Activated CD4-positive, alpha-beta T cell treated with anti-CD3 and anti-CD28 coated beads for 36 hours (primary cell): ENCODE measurements at places on chromosomes 13 and 19. TPM values are rescaled to one million over a fixed set of nuclear protein-coding genes. Genes with fewer than 3 reads are reported as not detected.

GMIP gene
- total RNA-seq, result 56.6 TPM

NMRK2 gene
- total RNA-seq, result not detected

LPAR2 gene
- total RNA-seq, result 33.2 TPM

FCHO1 gene
- 51.8 TPM for total RNA-seq

TNFSF9 gene
- 0.57 TPM for total RNA-seq

MADCAM1 gene
- total RNA-seq, result 0.14 TPM

ADGRE3 gene
- total RNA-seq, result 0.11 TPM

PSG5 gene
- not detected for total RNA-seq

MATK gene
- total RNA-seq, result 24.3 TPM

CNN1 gene
- not detected for total RNA-seq

TRAPPC5 gene
- 95.2 TPM for total RNA-seq

UGGT2 gene
- 0.34 TPM for total RNA-seq

C19orf85 gene
- total RNA-seq, result not detected

CBARP gene
- 0.82 TPM for total RNA-seq

NANOS3 gene
- 1.2 TPM for total RNA-seq

TEX26 gene
- total RNA-seq, result not detected

RXFP2 gene
- total RNA-seq, result not detected

DENND1C gene
- 49.5 TPM for total RNA-seq

SIX5 gene
- 2.2 TPM for total RNA-seq

GRK1 gene
- 0.16 TPM for total RNA-seq

ZNF534 gene
- total RNA-seq, result not detected

MEDAG gene
- total RNA-seq, result not detected

ZNF93 gene
- total RNA-seq, result 22.3 TPM

POP4 gene
- total RNA-seq, result 101 TPM

ANKLE1 gene
- 3.1 TPM for total RNA-seq

IFNL1 gene
- 0.51 TPM for total RNA-seq

FAM83E gene
- total RNA-seq, result 4.1 TPM

FOXA3 gene
- total RNA-seq, result 0.62 TPM

SPPL2B gene
- total RNA-seq, result 48.5 TPM

ZNF492 gene
- total RNA-seq, result 3.6 TPM

PLK5 gene
- not detected for total RNA-seq

SYNGR4 gene
- 0.25 TPM for total RNA-seq
